ENCODE measurements at places on chromosomes 2 and 18. TPM values are rescaled to one million over a fixed set of nuclear protein-coding genes. Genes with fewer than 3 reads are reported as not detected.

GRCh38 chr2:32427672-32428610 lies 71.1 kb downstream of the BIRC6 start:
- peaks cover 20% of the 10 kb centered on the region for H3K36me3 ChIP-seq
- no peaks in the 10 kb centered on the region for H3K27me3 ChIP-seq
- DNase-seq: no peak
- H3K4me3 ChIP-seq: no peak overlapping the region

GRCh38 chr2:12623051-12623450 lies 93.7 kb upstream of the TRIB2 start:
- no peaks in the 10 kb centered on the region for H3K27me3 ChIP-seq
- H3K36me3 ChIP-seq: no peaks in the 10 kb centered on the region
- DNase-seq: no peak

- H3K4me1 ChIP-seq: no peaks in the 10 kb centered on the region
- H3K27ac ChIP-seq: no peak overlapping the region
- DNase-seq: no peak
- no peaks in the 10 kb centered on the region for H3K27me3 ChIP-seq
- no peak overlapping the region for H3K4me3 ChIP-seq
Measured at GRCh38 chr18:8411492-8411891, 197.7 kb upstream of the RAB12 start.

DNA sequence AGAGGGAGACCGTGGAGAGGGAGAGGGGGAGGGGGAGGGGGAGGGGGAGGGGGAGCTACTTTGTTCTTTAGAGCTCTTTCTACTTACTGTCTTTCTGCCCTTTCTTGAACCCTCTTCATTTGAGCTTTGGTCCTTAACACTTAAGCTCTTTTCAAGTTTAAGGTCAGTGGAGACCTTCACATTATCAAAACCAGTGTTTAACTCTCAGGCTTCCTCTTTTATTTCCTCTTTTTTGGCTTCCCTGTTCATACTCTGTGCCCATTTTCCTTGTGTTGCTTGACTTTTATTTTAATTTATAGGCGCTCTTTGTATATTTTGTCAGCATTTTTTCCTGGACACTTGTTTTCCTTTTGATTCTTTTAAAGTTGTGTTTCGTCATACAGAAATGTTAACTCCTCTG lies 37.1 kb downstream of the ACSL3 start:
- H3K27me3 ChIP-seq: no peaks in the 10 kb centered on the region
- no peak overlapping the region for H3K27ac ChIP-seq

GRCh38 chr18:5288517-5288935 lies 7.0 kb downstream of the ZBTB14 start:
- H3K36me3 ChIP-seq: peaks cover 19% of the 10 kb centered on the region
- peaks cover 10% of the 10 kb centered on the region for H3K4me1 ChIP-seq
- no peak overlapping the region for H3K4me3 ChIP-seq
- DNase-seq: no peak
- H3K27ac ChIP-seq: no peak overlapping the region

DNA sequence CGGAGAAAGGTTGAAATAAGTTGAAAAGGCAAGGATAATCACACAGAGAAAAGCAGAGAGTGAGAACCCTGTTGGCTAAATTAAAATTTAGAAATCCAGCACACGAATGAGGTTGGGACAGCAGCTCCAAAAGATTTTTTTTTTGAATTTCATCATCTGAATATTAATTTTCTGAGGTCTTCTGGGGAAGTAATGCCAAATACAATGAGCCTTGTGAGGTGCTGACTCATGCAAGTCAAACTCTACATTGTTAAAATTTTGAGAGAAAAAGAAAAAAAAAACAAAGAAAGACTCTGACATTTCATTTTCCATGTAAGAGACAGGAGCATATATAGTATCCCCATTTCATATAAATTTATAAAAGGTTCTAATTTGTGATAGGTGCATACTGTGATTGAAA lies 614.2 kb upstream of the CDH2 start:
- no peak for DNase-seq
- no peak overlapping the region for H3K4me3 ChIP-seq
- no peaks in the 10 kb centered on the region for H3K27me3 ChIP-seq
- no peaks in the 10 kb centered on the region for H3K4me1 ChIP-seq
- no peaks in the 10 kb centered on the region for H3K36me3 ChIP-seq
- no peak overlapping the region for H3K27ac ChIP-seq

DNA sequence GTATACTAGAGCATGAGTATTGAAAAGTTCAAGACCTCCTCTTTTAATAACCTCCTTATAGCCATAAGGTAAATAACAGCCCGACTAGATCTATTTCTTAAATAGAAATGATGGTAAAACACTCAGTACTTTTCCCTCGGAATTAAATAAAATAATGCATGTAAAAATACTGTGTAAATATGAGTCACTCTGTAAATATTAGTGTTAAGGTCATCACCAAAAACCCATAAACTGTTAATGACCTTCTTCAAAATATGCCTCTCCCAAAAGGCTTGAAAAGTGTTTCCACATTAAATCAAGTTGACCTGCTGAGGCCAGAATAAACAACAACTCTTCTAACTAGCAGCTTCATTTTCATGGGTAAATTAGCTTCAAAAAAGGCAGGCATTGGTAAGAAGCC lies 25.3 kb upstream of the BZW1 start:
- H3K4me1 ChIP-seq: peaks cover 24% of the 10 kb centered on the region
- DNase-seq: no peak
- no peak overlapping the region for H3K4me3 ChIP-seq
- H3K27ac ChIP-seq: no peak overlapping the region

DNA sequence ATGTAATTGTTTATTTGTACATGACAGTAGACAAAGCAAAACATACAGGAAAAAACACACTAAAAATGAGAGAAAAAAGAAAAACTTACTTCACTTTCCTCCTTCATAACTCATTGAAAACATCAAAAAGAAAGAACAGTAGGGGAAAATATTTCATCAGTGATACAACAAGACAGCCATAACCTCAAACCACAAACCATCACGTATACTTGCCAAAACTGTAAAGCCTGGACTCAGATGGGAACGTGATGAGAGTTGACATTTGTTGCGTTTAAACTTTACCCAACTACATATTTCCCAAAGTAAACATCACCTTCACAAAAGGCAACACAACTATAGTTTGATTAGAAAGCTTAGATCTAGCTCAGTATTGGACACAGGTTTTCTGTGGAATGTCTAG lies 278.2 kb upstream of the COL3A1 start:
- no peak for DNase-seq
- no peaks in the 10 kb centered on the region for H3K36me3 ChIP-seq
- H3K27ac ChIP-seq: no peak overlapping the region
- no peaks in the 10 kb centered on the region for H3K4me1 ChIP-seq
- no peaks in the 10 kb centered on the region for H3K27me3 ChIP-seq

GRCh38 chr2:48312126-48312525 lies 217.8 kb upstream of the STON1 start:
- H3K4me3 ChIP-seq: no peak overlapping the region
- peaks cover 30% of the 10 kb centered on the region for H3K4me1 ChIP-seq
- H3K36me3 ChIP-seq: no peaks in the 10 kb centered on the region
- no peaks in the 10 kb centered on the region for H3K27me3 ChIP-seq

GRCh38 chr2:27711804-27712203 lies 48.1 kb downstream of the SLC4A1AP start:
- no peaks in the 10 kb centered on the region for H3K36me3 ChIP-seq
- peak overlapping the region; percentile 35 for H3K27ac ChIP-seq
- DNase-seq: no peak
- H3K4me3 ChIP-seq: no peak overlapping the region
- H3K4me1 ChIP-seq: peaks cover 74% of the 10 kb centered on the region

GRCh38 chr2:10375570-10376281 lies 72.4 kb downstream of the ODC1 start:
- H3K36me3 ChIP-seq: no peaks in the 10 kb centered on the region
- no peak overlapping the region for H3K4me3 ChIP-seq
- H3K27me3 ChIP-seq: no peaks in the 10 kb centered on the region
- no peak for DNase-seq

- no peaks in the 10 kb centered on the region for H3K36me3 ChIP-seq
- H3K4me1 ChIP-seq: peaks cover 40% of the 10 kb centered on the region
- no peak for DNase-seq
- no peaks in the 10 kb centered on the region for H3K27me3 ChIP-seq
- no peak overlapping the region for H3K4me3 ChIP-seq
Measured at GRCh38 chr2:197908156-197908555, 103.8 kb downstream of the PLCL1 start.

DNA sequence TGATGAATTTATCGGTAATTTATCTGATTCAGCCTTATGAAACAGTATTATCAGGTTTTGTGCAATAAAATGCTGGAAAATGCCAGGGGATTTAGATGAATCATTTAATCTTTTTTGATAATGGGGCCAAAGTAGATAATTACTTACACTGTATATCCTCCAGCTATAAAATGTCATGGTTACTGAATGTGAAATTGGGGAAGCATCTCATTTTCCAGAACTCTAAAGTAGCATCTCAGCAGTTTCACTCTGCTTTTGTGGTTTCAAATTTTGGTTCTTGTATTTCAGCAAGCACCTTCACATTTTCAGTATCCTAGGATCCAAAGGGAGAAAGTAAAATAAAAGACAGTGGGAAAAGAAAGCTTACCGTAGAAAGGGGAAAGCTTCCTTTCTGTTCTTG lies 12.8 kb downstream of the ANKRD62 start:
- H3K4me1 ChIP-seq: no peaks in the 10 kb centered on the region
- H3K36me3 ChIP-seq: no peaks in the 10 kb centered on the region
- no peak overlapping the region for H3K27ac ChIP-seq
- no peak for DNase-seq
- H3K27me3 ChIP-seq: peaks cover 12% of the 10 kb centered on the region

GRCh38 chr2:239609162-239609561 lies 208.3 kb upstream of the HDAC4 start:
- H3K27me3 ChIP-seq: peaks cover 70% of the 10 kb centered on the region
- no peaks in the 10 kb centered on the region for H3K36me3 ChIP-seq
- no peak for DNase-seq
- no peaks in the 10 kb centered on the region for H3K4me1 ChIP-seq
- no peak overlapping the region for H3K4me3 ChIP-seq

- H3K36me3 ChIP-seq: no peaks in the 10 kb centered on the region
- H3K27me3 ChIP-seq: peaks cover 24% of the 10 kb centered on the region
- H3K27ac ChIP-seq: no peak overlapping the region
- H3K4me1 ChIP-seq: no peaks in the 10 kb centered on the region
- no peak for DNase-seq
Measured at GRCh38 chr2:236449167-236449761, 120.4 kb upstream of the ACKR3 start.

DNA sequence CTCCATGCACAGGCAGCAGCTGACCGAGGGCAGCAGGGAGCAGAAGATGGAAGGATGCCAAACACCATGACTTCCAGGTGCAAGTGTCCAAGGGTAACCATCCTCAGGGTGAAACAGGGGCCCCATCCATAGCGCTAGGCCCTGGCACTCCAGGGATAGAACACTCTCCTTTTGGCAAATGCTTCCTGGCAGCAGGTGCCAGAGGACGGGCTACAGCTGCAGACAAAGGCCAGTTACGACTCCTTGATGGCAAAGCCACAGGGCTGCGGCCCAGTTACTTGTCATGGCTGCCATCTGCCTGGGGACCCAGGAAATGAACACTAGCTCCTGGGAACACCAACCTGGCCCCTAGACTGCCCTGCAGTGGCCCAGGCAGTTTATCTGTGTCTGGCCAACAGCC lies 178.8 kb downstream of the TMEM163 start:
- no peak overlapping the region for H3K4me3 ChIP-seq
- no peak overlapping the region for H3K27ac ChIP-seq
- no peaks in the 10 kb centered on the region for H3K27me3 ChIP-seq
- no peaks in the 10 kb centered on the region for H3K36me3 ChIP-seq
- no peak for DNase-seq

DNA sequence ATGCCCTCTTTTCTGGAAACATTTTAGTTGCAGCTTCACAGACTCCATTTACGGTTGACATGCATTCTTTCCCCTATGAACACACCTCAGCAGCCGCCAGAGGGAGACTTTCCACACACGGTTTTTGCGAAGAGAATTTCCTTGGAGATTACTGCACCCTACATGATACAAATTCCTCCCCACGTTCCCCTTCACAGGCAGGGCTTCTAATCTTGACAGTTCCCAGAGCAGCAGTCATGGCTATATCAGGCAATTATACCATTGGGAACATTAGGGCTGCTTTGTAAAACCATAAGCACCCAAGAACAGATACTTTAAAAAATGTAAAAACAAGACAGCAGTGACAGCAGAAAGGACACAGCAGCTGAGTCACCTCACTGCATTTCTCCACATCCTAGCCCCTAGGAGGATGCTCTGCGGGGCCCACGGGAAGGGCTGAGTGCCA lies 253.8 kb downstream of the TGIF1 start:
- H3K27me3 ChIP-seq: no peaks in the 10 kb centered on the region
- no peaks in the 10 kb centered on the region for H3K36me3 ChIP-seq
- no peak overlapping the region for H3K4me3 ChIP-seq
- peaks cover 17% of the 10 kb centered on the region for H3K4me1 ChIP-seq
- no peak overlapping the region for H3K27ac ChIP-seq

GRCh38 chr2:207571370-207571769 lies 41.6 kb downstream of the CREB1 start:
- no peak for DNase-seq
- no peak overlapping the region for H3K27ac ChIP-seq
- H3K27me3 ChIP-seq: no peaks in the 10 kb centered on the region
- H3K4me3 ChIP-seq: no peak overlapping the region
- H3K4me1 ChIP-seq: no peaks in the 10 kb centered on the region

GRCh38 chr2:172131713-172132555 lies 29.2 kb upstream of the DLX2 start:
- no peak overlapping the region for H3K27ac ChIP-seq
- DNase-seq: no peak
- peaks cover 47% of the 10 kb centered on the region for H3K27me3 ChIP-seq
- H3K4me1 ChIP-seq: no peaks in the 10 kb centered on the region
- H3K36me3 ChIP-seq: no peaks in the 10 kb centered on the region

DNA sequence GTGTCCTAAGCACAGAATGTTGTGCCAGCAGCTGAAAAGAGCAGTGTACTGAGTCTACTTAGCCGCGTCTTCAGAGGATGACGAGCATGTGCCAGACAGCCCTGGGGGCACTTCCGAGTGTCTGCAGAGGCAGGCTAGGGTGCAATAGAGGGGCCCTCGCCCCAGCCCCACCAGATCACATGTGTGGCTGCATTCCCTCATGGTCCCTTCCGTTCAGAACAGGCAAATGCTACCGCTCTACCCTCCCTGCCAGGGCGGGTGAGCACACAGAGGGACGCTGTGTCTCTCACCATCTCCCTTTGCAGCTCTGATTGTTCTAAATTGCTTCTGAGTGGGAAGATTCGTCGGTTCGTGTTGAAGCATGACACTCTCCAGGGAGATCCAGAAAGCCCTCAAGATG lies 212.2 kb upstream of the RAB12 start:
- no peaks in the 10 kb centered on the region for H3K27me3 ChIP-seq
- no peak for DNase-seq
- peaks cover 13% of the 10 kb centered on the region for H3K4me1 ChIP-seq
- H3K27ac ChIP-seq: no peak overlapping the region
- H3K4me3 ChIP-seq: no peak overlapping the region

GRCh38 chr2:163701399-163702195 lies 34.2 kb downstream of the FIGN start:
- peaks cover 54% of the 10 kb centered on the region for H3K4me1 ChIP-seq
- peak overlapping the region; percentile 70 for H3K27ac ChIP-seq
- DNase-seq: no peak
- no peaks in the 10 kb centered on the region for H3K27me3 ChIP-seq
- H3K36me3 ChIP-seq: no peaks in the 10 kb centered on the region

Gene HOXD12
- not detected for total RNA-seq

Gene DSC3
- not detected for total RNA-seq

Gene ADAM23
- total RNA-seq: 61.2 TPM

Gene RUFY4
- not detected for total RNA-seq

Gene SOX11
- total RNA-seq: 0.93 TPM

Gene CACNB4
- total RNA-seq: 0.25 TPM

Gene GCA
- 7.4 TPM for total RNA-seq

Gene PTRHD1
- total RNA-seq: 24.3 TPM

Gene MATN3
- total RNA-seq: 0.22 TPM

Gene IL36G
- total RNA-seq: not detected

Gene KCNS3
- 4.0 TPM for total RNA-seq

Gene CCDC74B
- total RNA-seq: 0.44 TPM

Gene UGT1A4
- not detected for total RNA-seq

Gene C2orf81
- 0.82 TPM for total RNA-seq

Gene OSR1
- 2.7 TPM for total RNA-seq

Data from left ventricle myocardium inferior (tissue), 1 donor.